Cortex of kidney (tissue), 1 donor: ENCODE measurements at places on chromosomes 6 and 20.

DNA sequence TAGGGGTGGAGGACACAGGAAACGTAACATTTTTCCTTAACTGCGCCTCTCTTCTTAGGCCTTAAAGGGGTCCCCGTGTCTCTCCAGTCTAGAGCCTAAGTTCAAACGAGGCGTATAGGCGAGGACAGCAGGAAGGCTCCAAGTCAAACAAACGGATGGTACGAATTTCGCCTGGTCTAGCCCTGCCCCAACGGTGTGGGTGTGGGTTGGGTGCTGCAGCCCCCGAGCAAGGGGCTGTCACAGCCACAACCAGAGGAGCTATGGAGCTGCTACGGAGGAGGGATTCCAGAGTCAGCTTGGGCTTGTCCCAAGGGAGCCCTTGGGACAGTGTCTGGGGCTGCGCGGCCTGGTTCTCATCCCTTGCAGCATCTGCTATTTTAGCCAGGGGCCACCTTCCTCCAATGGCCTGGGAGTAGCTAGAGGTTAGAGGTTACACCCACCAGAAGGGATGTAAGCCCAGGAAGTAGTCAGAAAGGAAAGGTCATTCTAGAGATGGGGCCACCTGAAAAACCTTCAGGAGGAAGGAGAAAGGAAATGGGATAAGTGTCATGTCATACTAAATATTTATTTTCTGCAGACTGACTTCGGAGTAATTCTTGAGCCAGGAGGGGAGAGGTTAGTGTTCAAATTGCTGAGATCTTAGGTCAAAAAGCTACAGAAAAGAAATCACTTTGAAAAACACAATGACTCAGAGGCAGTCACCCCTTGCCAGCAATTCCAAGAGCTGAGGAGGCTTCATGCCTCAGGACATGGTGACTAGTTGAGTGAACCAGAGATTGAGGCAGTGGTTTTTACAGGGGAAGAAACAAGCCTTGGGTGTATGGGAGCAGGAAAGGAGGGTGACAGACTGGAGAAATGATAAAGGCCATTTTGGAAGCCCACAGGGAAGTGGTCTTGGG lies 21.7 kb downstream of the VPS52 start:
- no peak for DNase-seq

DNA sequence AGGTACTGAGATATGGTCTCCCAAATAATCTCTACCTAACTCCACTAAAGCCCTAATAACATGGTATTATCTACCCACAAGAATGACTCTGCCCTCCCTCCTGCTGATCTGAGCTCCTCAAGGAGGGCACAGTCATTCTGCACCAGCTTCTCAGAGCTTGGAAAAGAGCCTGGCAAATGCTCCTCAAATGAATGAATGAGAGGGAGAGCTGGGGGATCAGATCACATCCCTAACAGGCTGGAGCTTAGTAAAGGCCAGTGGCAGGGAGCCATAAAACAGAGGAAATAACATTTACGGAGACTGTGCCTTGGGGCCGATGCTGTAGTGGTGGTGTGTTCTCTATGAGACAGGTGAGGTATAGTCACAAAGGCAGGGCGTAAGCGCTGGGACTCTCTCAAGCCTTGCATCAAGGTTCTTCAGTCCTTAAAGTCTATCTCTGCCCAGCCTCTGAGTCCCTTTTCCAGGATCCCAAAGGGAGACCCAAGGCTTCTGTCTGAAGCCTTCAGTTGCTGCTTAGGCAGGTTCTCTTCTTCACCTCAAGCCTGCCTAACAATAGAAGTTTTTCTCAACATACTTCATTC lies 7.2 kb upstream of the NNAT start:
- DNase-seq = no peak

DNA sequence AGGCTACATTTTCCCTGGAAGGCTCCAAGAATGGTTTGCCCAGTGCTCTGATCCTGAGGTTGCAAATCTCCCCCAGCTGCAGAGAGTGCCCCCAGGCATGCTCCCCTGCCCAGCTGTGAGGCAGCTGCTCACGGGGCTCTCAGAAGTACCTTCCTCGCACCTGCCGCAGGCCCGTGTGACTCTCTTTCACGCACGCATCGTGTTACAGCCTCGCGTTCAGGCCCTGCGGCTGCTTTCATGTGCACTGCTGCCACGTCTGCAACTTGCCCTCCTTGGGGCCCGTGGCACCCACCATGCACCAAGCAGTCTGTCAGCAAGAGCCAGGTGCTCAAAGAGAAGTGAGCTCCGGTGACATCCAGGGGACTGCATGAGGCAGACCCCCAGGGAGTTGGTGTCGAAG lies 28.6 kb upstream of the SPO11 start:
- no peak for DNase-seq

GRCh38 chr20:63695424-63696305 lies 787 bp upstream of the TNFRSF6B start:
- DNase-seq = no peak

GRCh38 chr6:73519926-73520687 lies 725 bp downstream of the EEF1A1 start:
- DNase-seq = peak; percentile 10

- no peak for DNase-seq
Measured at GRCh38 chr20:58102744-58103516, 125.5 kb downstream of the ANKRD60 start.

GRCh38 chr20:63456429-63457284 lies 15.8 kb downstream of the KCNQ2 start:
- DNase-seq = no peak

- no peak for DNase-seq
Measured at GRCh38 chr20:35181731-35182130, 9.9 kb downstream of the PROCR start.

GRCh38 chr20:11429889-11430519 lies 487.7 kb upstream of the BTBD3 start:
- DNase-seq = no peak

GRCh38 chr6:132736239-132736638 lies 21.5 kb downstream of the VNN2 start:
- no peak for DNase-seq

GRCh38 chr6:7580927-7581618 lies 8.9 kb upstream of the SNRNP48 start:
- DNase-seq = no peak

- DNase-seq = no peak
Measured at GRCh38 chr6:53899512-53899911, 104.7 kb downstream of the LRRC1 start.
